ENCODE measurements at places on chromosomes 12 and 14.

DNA sequence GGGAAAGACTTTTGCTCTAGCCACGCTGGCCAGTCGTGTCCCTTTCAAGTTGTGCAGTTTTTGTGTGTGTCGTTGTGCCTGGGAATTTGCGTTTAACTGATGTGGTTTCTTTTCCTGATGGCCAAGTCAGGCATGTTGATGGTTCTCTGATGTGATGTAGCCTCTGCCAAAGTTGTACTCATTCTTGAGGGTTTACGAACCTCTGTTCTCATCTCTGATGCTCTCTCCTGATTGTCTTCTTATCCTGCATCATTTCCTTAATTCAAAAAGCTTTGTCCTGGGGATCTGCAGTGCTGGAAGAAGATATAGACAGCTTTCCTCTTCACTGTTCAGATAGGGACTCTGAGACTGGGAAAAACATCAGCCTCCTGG, 25.4 kb downstream of the CD9 start:
- DNase-seq: no peak

GRCh38 chr14:49857427-49858003, 4.9 kb upstream of the NEMF start:
- DNase-seq: peak; percentile 44

DNA sequence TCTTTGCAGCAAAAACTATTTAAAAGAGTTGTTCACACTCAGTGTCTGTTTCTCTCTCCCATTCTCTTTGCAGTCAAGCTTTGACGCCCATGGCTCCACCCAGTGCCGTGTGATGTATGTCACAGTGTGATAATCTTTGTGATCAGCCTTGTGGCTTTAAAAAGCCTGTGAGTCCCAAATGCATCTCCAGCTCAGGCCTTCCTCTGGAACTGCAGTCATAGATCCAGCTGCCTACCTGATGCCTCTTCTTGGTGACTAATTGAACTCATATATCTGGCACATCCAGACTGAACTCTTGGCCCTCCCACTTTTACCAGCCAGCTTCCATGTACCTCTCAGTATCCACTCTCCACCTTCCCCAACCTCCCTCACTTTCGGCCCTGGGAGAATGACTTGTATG, 182.8 kb upstream of the ARHGAP5 start:
- DNase-seq: no peak

GRCh38 chr12:130960058-130960457, 6.4 kb downstream of the ADGRD1 start:
- DNase-seq: no peak

- DNase-seq: no peak
These were observed 93.4 kb downstream of the SLC41A2 start for GRCh38 chr12:104864668-104865067.

DNA sequence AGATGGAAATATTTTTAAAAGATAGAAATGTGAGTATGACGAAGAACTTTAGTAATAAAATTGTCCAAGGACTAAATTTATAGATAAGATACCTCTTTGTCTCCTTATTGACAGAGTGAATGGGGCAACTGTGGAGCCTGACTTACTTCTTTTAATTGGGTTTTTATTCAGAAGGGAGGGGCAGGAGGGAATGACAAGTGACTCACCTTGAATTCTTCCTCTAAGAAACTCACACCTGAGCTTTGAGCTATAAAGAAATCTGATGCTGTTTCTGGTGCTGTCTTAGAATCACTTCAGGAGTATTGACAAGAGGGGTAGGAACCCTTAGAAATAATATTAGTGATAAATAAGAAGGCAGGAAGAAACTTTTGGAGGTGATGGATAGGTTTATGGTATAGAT, 951 bp downstream of the NR1H4 start:
- no peak for DNase-seq

GRCh38 chr12:94726236-94726835, 76.0 kb upstream of the TMCC3 start:
- DNase-seq: no peak

GRCh38 chr12:25113651-25114050, 81.3 kb downstream of the DNAI7 start:
- DNase-seq: no peak

- no peak for DNase-seq
These were observed 23.4 kb downstream of the CGRRF1 start for GRCh38 chr14:54533100-54533499.

- DNase-seq: peak; percentile 2
These were observed 13.3 kb upstream of the RGS6 start for GRCh38 chr14:71918955-71919354.

Measured in fibroblast of skin of scalp (primary cell).